ENCODE measurements at places on chromosomes 11 and 22. TPM values are rescaled to one million over a fixed set of nuclear protein-coding genes. Genes with fewer than 3 reads are reported as not detected.

GRCh38 chr11:61437496-61437895, 7.6 kb downstream of the SDHAF2 start:
- H3K27ac ChIP-seq, result no peak overlapping the region
- H3K36me3 ChIP-seq, result peaks cover 25% of the 10 kb centered on the region
- H3K4me3 ChIP-seq, result no peak overlapping the region
- DNase-seq, result no peak
- no peaks in the 10 kb centered on the region for H3K27me3 ChIP-seq

- peaks cover 2% of the 10 kb centered on the region for H3K36me3 ChIP-seq
- DNase-seq, result no peak
- H3K4me3 ChIP-seq, result no peak overlapping the region
- no peak overlapping the region for H3K27ac ChIP-seq
- H3K4me1 ChIP-seq, result no peaks in the 10 kb centered on the region
Measured at GRCh38 chr22:19204640-19205039, 26.1 kb upstream of the SLC25A1 start.

GRCh38 chr11:11706028-11706427, 84.2 kb upstream of the GALNT18 start:
- no peak overlapping the region for H3K27ac ChIP-seq
- no peak overlapping the region for H3K4me3 ChIP-seq
- H3K36me3 ChIP-seq, result no peaks in the 10 kb centered on the region
- no peaks in the 10 kb centered on the region for H3K4me1 ChIP-seq

DNA sequence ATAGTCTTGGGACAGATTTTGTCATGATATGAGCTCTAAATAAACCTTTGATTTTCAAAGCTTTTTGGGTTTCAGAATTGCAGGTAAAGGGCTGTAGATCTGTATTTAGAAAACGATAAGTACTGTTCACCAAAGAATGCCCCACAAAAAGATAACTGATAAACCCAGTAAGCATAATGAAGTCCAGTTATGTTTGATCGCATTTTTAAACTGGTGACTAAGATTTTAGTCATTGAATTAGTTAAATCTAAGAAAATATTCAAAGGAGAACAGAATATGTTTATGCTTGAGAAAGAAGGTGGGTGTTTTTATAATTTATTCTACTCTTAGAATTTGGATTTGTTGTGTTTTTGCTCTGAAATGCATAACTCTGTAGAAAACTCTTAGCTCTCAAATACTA, 11.6 kb downstream of the DEPDC7 start:
- no peak overlapping the region for H3K27ac ChIP-seq
- peaks cover 4% of the 10 kb centered on the region for H3K4me1 ChIP-seq
- no peaks in the 10 kb centered on the region for H3K36me3 ChIP-seq

GRCh38 chr11:8731647-8732323, 49.2 kb downstream of the RPL27A start:
- H3K4me3 ChIP-seq, result no peak overlapping the region
- H3K36me3 ChIP-seq, result peaks cover 25% of the 10 kb centered on the region
- no peaks in the 10 kb centered on the region for H3K27me3 ChIP-seq
- peak overlapping the region; percentile 72 for H3K27ac ChIP-seq

DNA sequence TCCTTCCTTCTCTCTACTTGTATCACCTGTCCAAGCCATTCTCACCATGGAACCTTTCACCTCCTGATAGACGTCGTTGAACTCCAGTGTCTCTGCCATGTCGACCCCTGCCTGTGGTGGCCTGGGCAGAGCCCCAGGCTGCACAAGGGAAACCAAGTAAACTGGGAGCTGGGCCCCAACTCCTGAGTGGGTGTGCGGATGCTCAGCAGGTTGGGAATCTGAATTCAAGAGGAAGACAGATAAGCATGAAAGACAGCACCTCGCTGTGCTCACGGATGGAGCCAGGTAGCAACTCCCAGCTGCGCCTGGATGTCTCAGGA, 709 bp downstream of the SSRP1 start:
- DNase-seq, result no peak
- H3K36me3 ChIP-seq, result peaks cover 35% of the 10 kb centered on the region
- peak overlapping the region; percentile 76 for H3K4me3 ChIP-seq
- peaks cover 15% of the 10 kb centered on the region for H3K27me3 ChIP-seq
- peak overlapping the region; percentile 77 for H3K27ac ChIP-seq

DNA sequence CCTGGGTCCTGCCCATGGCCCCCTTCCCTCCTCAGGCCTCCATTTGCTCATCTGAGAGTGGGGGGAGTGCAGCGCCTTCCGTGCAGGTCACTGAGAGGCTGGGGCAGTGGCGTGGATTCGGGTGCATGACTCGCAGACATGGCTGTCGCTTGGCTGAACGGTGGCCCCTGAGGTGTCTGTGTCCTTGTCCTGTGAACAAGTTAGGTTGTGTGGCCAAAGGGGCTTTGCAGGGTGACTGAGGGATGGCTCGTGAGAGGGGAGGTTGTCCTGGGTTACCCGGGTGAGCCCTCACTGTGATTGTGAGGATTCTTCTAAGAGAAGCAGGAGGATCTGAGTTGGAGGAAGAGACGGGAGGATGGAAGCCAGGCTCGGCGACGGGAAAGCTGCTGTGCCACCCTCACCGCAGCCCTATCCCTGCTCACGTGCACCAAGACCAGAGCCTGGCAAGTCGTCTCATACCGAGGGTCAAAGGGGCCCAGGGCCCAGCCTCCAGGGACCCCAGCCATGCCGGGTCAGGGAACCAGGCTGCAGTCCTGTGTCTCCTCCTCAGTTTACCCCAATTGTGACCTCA, 79.1 kb downstream of the KCNQ1 start:
- no peak for DNase-seq
- H3K27me3 ChIP-seq, result peaks cover 48% of the 10 kb centered on the region
- no peak overlapping the region for H3K4me3 ChIP-seq
- no peaks in the 10 kb centered on the region for H3K36me3 ChIP-seq
- no peak overlapping the region for H3K27ac ChIP-seq
- H3K4me1 ChIP-seq, result no peaks in the 10 kb centered on the region

- no peaks in the 10 kb centered on the region for H3K36me3 ChIP-seq
- H3K4me1 ChIP-seq, result no peaks in the 10 kb centered on the region
- H3K27ac ChIP-seq, result no peak overlapping the region
- H3K4me3 ChIP-seq, result no peak overlapping the region
Measured at GRCh38 chr22:34080433-34080832, 160.2 kb upstream of the LARGE1 start.

GRCh38 chr22:25081409-25081824, 118.2 kb upstream of the CRYBB3 start:
- H3K27me3 ChIP-seq, result no peaks in the 10 kb centered on the region
- no peaks in the 10 kb centered on the region for H3K4me1 ChIP-seq
- no peak overlapping the region for H3K4me3 ChIP-seq
- no peak overlapping the region for H3K27ac ChIP-seq

- no peaks in the 10 kb centered on the region for H3K27me3 ChIP-seq
- no peaks in the 10 kb centered on the region for H3K36me3 ChIP-seq
- no peak overlapping the region for H3K4me3 ChIP-seq
- peaks cover 37% of the 10 kb centered on the region for H3K4me1 ChIP-seq
Measured at GRCh38 chr11:10394229-10395101, 60.6 kb upstream of the AMPD3 start.

- peaks cover 5% of the 10 kb centered on the region for H3K4me1 ChIP-seq
- no peak overlapping the region for H3K4me3 ChIP-seq
- H3K27me3 ChIP-seq, result no peaks in the 10 kb centered on the region
Measured at GRCh38 chr22:28123989-28124766, 205.1 kb upstream of the PITPNB start.

DNA sequence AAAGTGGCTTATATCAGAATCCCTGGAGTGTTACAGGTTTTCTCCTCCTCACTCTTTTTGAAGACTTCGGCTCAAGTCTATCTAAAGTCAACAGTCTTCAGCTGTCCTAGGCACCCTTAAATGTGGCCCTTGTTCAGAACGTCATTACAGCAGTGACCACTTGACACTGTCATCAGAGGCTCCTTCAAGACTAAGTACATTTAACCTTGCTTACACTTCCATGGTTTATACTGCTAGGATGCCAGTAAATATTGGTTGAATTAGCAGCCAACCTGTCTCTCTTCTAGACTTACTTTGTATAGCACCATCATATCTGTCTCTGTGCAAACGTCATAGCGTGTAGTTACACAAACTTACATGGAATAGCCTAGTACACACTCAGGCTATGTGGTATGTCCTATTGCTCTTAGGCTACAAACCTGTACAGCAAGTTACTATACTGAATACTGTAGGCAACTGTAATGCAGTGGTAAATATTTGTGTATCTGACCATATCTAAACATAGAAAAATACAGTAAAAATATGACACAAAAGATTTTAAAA, 13.3 kb upstream of the C11orf91 start:
- no peak overlapping the region for H3K4me3 ChIP-seq
- no peak for DNase-seq
- H3K27me3 ChIP-seq, result no peaks in the 10 kb centered on the region
- H3K27ac ChIP-seq, result no peak overlapping the region
- peaks cover 50% of the 10 kb centered on the region for H3K36me3 ChIP-seq

DNA sequence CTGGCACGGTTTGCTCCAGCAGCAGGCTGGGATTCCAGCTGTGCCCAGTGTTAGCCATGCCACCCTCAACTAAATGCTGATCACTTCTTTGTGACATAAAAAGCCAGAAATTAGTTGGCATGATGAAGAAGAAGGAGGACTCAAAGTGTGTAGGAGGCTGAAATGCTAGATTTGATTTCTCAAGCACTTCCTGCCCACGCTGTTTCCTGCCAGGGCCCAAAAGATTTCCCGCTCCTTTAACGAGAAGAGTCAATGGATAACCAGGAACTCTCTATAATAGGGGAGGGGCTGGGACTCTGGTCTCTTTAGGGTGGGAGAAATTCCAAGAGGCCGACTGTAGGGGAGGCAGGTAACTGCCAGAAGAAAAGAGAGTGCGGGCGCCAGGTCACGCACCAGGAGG, 26.4 kb downstream of the APOL3 start:
- H3K36me3 ChIP-seq, result no peaks in the 10 kb centered on the region
- DNase-seq, result no peak
- peaks cover 38% of the 10 kb centered on the region for H3K27me3 ChIP-seq
- no peak overlapping the region for H3K27ac ChIP-seq

- H3K4me3 ChIP-seq, result no peak overlapping the region
- peak; percentile 29 for DNase-seq
- no peaks in the 10 kb centered on the region for H3K36me3 ChIP-seq
- no peak overlapping the region for H3K27ac ChIP-seq
Measured at GRCh38 chr11:119403021-119403420, 20.0 kb downstream of the THY1 start.

DNA sequence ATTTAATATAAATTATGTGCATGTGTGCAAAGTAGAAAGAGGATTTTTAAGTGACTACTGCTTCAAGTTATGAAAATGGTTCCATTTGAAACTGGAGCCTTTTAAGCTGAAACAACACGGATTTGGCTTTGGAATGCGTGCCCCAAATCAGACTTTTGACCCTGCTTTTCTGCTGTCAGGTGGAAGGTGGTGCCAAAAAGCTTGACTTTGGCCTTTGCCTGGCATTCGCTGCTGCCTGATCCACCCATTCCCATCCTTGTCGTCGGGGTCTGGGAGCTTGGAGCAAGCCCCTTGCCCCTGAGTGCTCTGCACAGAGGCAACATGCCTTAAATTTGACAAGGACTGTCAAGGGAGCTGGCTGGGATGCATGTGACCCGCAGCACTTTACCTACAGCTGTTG, 335.3 kb upstream of the SYN3 start:
- H3K27ac ChIP-seq, result no peak overlapping the region
- no peaks in the 10 kb centered on the region for H3K4me1 ChIP-seq
- no peak overlapping the region for H3K4me3 ChIP-seq
- DNase-seq, result no peak
- no peaks in the 10 kb centered on the region for H3K36me3 ChIP-seq

GRCh38 chr11:11588243-11588642, 33.6 kb downstream of the GALNT18 start:
- no peak overlapping the region for H3K4me3 ChIP-seq
- no peaks in the 10 kb centered on the region for H3K27me3 ChIP-seq
- H3K4me1 ChIP-seq, result peaks cover 4% of the 10 kb centered on the region
- H3K27ac ChIP-seq, result no peak overlapping the region

DNA sequence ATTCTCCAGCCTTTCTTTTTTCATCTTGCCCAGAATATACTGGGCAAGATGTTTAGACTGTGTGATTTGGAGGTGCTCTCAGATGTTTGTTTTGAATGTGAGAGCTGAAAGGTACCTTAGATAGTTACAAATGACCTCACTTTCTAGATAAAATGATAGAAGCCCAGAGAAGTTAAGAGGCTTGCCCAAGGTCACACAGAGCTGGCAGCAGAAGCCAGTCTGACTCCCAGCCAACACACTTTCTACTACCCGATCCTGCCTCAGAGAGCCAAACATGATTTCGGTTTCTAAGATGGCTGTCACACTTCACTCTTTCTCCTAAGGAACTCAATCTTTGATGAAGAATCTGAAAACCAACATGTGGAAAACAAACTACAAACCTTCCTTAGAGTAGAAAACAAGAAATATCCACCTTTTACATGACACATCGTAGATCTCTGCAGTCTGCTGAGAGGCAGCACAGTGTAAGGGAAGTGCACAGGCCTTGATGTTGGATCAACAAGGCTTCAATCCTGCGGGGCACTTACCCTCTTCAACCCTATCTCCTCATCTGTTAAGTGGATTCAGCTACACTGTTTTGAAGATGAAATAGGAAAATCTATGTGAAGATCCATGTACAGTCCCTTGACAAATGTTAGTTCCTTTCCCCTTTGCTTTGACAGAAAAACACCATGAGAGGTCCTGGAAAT, 58.6 kb downstream of the SYTL2 start:
- no peak overlapping the region for H3K27ac ChIP-seq
- no peaks in the 10 kb centered on the region for H3K27me3 ChIP-seq
- H3K4me3 ChIP-seq, result no peak overlapping the region
- DNase-seq, result no peak
- peaks cover 26% of the 10 kb centered on the region for H3K4me1 ChIP-seq

GRCh38 chr22:29072193-29072978, 449 bp upstream of the KREMEN1 start:
- H3K27ac ChIP-seq, result no peak overlapping the region
- peak; percentile 42 for DNase-seq
- H3K36me3 ChIP-seq, result no peaks in the 10 kb centered on the region
- H3K27me3 ChIP-seq, result peaks cover 28% of the 10 kb centered on the region

DNA sequence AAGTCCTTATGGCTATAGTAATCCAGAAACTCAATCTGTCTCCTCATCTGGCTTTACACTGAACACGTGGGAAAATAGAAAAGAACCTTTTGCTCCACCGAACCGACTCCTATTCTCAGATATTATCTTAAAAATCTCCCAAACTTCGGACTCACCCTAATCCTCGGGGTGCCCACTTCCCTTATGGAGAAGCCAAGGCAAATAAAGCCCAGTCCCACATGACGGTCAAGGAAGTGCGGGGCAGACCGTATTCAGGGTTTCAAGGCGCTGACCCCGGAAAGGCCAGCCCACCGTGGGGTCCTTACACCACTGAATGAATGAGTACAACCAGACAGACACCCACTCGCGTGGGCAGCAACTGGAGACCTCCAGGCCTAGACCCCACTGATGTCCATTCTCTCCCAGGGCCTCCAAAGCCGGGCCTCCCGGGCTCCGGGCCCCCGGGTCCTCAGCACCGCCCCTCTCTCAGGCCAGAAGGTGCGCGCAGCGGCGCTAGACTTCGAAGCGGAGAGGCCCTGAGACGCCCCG, 489 bp downstream of the NUP98 start:
- DNase-seq, result no peak
- peak overlapping the region; percentile 74 for H3K4me3 ChIP-seq
- no peaks in the 10 kb centered on the region for H3K4me1 ChIP-seq
- peaks cover 15% of the 10 kb centered on the region for H3K36me3 ChIP-seq
- no peaks in the 10 kb centered on the region for H3K27me3 ChIP-seq

The TIMM10B gene
- total RNA-seq, result 27.5 TPM

The TMPRSS13 gene
- not detected for total RNA-seq

The MIAT gene
- total RNA-seq, result 0.54 TPM

The KCTD17 gene
- 29.2 TPM for total RNA-seq

The RABL2B gene
- total RNA-seq, result 8.4 TPM

The CASP5 gene
- total RNA-seq, result not detected

The OR8D1 gene
- not detected for total RNA-seq

The RASL10A gene
- total RNA-seq, result not detected

The APOA4 gene
- total RNA-seq, result not detected

The ACTN3 gene
- under 0.01 TPM for total RNA-seq

The ISX gene
- total RNA-seq, result not detected

The ZNF408 gene
- 10.3 TPM for total RNA-seq

The HBE1 gene
- total RNA-seq, result 1.4 TPM
